ENCODE measurements at places on chromosomes 12 and 14.

DNA sequence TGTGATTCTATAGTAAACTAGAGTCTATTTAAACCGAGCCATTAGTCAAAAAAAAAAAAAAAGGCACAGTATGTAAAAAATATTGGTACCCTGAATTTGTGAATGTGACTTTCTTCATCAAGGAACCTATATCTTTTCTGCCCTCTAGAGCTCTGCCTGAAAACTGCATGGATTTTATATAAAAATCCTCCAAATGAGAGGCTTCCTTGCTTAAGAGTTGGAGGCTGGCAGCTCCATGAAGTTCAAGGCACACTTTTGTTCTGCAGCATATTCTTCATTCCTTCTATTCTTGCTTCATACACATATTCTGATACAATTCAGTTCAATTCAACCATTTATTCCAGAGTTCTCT, 23.1 kb upstream of the NKX2-8 start:
- no peak for DNase-seq

- no peak for DNase-seq
These were observed 146.1 kb upstream of the FGD4 start for GRCh38 chr12:32253154-32253790.

GRCh38 chr12:55933799-55934742, 3.1 kb downstream of the DGKA start:
- DNase-seq: no peak

DNA sequence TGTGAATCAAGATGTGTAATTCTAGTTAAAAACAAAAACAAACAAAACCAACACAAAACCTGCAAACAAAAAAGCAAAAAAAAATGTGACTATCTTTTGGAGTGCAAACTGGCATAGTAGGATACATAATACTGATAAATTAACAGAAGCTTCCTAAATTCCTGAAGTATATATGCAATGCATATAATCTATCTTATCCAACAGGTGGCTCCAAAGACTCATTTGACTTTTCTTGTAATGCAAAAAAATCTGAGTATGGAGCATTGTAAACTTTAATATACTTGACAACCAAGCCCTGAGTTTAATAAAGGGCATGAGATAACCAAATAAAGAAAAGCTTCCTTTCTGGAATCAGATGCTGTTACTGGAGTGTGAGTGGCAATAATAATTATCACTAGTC, 1003.6 kb downstream of the FSCB start:
- DNase-seq: no peak

Measured in activated naive CD4-positive, alpha-beta T cell (primary cell).